ENCODE measurements at places on chromosomes 7 and 10. TPM values are rescaled to one million over a fixed set of nuclear protein-coding genes. Genes with fewer than 3 reads are reported as not detected.

The PKD2L1 gene
- not detected for total RNA-seq

The STEAP4 gene
- total RNA-seq: not detected

The ETV1 gene
- total RNA-seq: 13.0 TPM

The WASHC2C gene
- 11.6 TPM for total RNA-seq

The GIMAP5 gene
- 0.24 TPM for total RNA-seq

The FKBP6 gene
- under 0.01 TPM for total RNA-seq

The SPDYE2B gene
- total RNA-seq: not detected

The CALCR gene
- not detected for total RNA-seq

The HECW1 gene
- 3.7 TPM for total RNA-seq

The SPDYE11 gene
- total RNA-seq: not detected

The GJD4 gene
- not detected for total RNA-seq

The OR2A1 gene
- total RNA-seq: 0.17 TPM

The AKR1D1 gene
- not detected for total RNA-seq

The HSPA14 gene
- total RNA-seq: 39.9 TPM

The ADRB1 gene
- total RNA-seq: not detected

The NUTM2E gene
- total RNA-seq: under 0.01 TPM

The STEAP1 gene
- total RNA-seq: 24.9 TPM

The IL6 gene
- 77.6 TPM for total RNA-seq

The IFIT3 gene
- total RNA-seq: 31.5 TPM

All from Daoy (cell line).